ENCODE measurements at places on chromosomes 16 and 17. TPM values are rescaled to one million over a fixed set of nuclear protein-coding genes. Genes with fewer than 3 reads are reported as not detected.

Gene GLTPD2
- not detected for total RNA-seq

Gene RUNDC3A
- total RNA-seq, result 5.8 TPM

- H3K27ac ChIP-seq, result no peak overlapping the region
- no peaks in the 10 kb centered on the region for H3K27me3 ChIP-seq
- H3K36me3 ChIP-seq, result no peaks in the 10 kb centered on the region
- no peak overlapping the region for H3K4me3 ChIP-seq
Observed at GRCh38 chr16:14364386-14365199, 265.5 kb downstream of the PARN start.

DNA sequence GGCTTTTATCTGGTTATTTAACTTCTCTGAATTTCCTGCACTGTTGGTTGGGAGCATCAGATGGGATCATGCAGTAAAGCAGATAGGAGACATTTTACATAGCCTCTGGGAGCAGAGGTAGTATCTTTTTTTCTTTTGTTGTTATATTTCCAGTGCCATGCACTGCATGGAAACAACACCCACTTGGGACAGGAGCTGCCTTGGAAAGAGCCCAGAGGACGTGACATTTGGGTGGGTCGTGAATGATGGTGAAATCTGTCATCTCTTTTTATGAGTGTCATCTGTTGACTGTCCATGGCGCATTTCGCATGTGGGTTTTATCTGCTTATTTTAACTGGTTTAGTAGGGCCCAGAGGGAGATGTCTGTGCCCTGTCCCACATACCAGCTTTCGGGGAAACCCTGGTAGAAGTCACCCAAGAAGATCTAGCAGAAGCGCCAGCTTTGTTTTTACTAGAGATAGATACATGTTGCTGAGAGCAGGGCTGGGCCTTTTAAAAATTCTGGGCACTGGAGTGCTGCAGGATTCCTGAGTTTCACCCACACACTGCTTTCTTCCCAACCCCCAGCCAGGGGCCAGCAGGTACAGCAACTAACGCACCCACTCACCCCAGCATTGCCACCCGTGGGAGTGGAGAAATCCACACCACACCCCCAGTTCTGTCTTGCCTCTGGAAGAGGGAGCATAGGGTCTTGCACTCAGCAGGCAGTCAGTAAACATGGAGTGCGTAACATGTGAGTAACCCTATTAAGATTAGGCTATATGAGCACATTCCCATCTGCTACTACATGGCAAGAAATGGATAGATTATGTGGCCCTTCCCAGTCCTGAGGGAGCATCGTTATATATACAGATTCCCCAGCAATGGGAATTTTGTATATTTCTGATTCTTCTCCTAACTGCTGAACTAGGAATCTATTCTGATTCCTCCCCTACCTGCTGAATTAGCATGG is 8.4 kb upstream of the TERF2 start:
- peaks cover 12% of the 10 kb centered on the region for H3K4me1 ChIP-seq
- H3K27ac ChIP-seq, result peak overlapping the region; percentile 48
- no peak for DNase-seq
- no peaks in the 10 kb centered on the region for H3K27me3 ChIP-seq
- no peaks in the 10 kb centered on the region for H3K36me3 ChIP-seq

DNA sequence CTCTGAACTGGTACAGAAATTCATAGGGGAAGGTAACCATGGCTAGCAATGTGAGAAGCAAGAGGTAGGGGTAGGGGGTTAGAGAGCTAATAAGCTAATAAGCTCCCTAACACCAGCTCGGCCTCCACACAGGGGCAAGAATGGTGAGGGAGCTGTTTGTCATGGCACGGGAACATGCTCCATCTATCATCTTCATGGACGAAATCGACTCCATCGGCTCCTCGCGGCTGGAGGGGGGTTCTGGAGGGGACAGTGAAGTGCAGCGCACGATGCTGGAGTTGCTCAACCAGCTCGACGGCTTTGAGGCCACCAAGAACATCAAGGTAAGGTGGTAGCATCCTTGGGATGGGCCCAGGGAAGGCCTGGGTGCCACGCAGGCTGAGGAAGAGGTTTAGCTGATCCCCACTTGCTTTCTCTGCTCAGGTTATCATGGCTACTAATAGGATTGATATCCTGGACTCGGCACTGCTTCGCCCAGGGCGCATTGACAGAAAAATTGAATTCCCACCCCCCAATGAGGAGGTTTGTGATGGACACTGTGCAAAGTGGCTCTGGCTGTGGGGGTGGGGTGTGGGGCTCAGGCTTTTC is 3.5 kb upstream of the FTSJ3 start:
- H3K4me3 ChIP-seq, result no peak overlapping the region
- no peaks in the 10 kb centered on the region for H3K27me3 ChIP-seq
- H3K27ac ChIP-seq, result no peak overlapping the region
- H3K36me3 ChIP-seq, result peaks cover 35% of the 10 kb centered on the region
- peaks cover 5% of the 10 kb centered on the region for H3K4me1 ChIP-seq

- H3K27ac ChIP-seq, result no peak overlapping the region
- no peaks in the 10 kb centered on the region for H3K4me1 ChIP-seq
- H3K4me3 ChIP-seq, result no peak overlapping the region
- H3K27me3 ChIP-seq, result no peaks in the 10 kb centered on the region
- H3K36me3 ChIP-seq, result no peaks in the 10 kb centered on the region
- no peak for DNase-seq
Observed at GRCh38 chr17:14619821-14620220, 318.9 kb downstream of the HS3ST3B1 start.

DNA sequence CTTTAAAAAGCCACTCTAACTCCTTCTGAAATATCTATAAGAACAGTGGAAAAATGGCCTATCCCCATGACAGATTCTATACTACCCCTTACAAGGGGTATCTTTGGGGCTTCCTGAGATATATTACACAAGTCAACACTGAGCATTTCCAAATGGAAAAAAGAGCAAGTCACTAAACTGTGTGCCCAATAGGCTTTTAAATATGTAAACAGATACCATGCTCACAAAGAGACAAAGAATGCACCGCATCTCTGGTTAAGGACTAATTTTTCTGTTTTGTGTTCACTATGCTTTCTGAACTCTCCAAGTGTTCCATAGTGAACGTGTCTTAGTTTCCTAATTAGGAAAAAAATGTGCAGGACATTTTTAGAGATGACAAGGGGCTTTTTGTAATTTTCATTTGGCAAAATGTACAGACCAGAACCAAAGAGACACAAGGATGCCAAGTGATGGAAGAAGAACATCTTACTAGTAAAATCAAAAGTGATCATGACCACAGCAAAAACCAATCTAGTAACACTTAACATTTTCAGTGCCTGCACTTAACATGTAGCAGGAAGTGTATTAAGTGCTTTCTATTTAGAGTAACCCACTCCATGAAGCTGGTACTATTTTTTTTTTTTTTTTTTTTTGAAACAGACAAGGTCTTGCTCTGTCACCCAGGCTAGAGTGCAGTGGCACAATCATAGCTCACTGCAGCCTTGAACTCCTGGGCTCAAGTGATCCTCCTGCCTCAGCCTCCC is 21.5 kb downstream of the MYH11 start:
- H3K27me3 ChIP-seq, result peaks cover 77% of the 10 kb centered on the region
- no peak overlapping the region for H3K4me3 ChIP-seq
- H3K27ac ChIP-seq, result no peak overlapping the region
- no peaks in the 10 kb centered on the region for H3K36me3 ChIP-seq
- DNase-seq, result no peak
- H3K4me1 ChIP-seq, result peaks cover 7% of the 10 kb centered on the region

DNA sequence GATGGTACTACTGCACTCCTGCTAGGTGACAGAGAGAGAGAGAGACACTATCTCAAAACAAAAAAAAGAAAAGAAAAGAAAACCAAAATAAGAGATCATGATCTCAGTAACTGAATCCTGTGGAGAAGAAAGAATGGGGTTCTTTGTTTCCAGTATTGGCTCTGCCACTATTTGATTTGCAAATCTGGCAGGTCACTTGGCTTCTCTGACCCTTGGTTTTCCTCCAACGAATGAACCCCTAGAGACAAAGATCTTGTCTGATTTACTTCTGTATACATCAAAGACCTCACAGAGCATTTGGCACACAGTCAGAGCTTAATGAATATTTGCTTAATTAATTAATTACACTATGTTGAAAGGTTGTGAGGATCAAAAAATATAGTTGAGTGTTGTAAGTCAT is 47.9 kb upstream of the NLK start:
- no peaks in the 10 kb centered on the region for H3K27me3 ChIP-seq
- no peaks in the 10 kb centered on the region for H3K36me3 ChIP-seq
- no peak overlapping the region for H3K27ac ChIP-seq
- DNase-seq, result no peak
- no peak overlapping the region for H3K4me3 ChIP-seq
- H3K4me1 ChIP-seq, result peaks cover 19% of the 10 kb centered on the region

Gene TMED6
- total RNA-seq, result 0.69 TPM

Gene PER1
- 42.3 TPM for total RNA-seq

DNA sequence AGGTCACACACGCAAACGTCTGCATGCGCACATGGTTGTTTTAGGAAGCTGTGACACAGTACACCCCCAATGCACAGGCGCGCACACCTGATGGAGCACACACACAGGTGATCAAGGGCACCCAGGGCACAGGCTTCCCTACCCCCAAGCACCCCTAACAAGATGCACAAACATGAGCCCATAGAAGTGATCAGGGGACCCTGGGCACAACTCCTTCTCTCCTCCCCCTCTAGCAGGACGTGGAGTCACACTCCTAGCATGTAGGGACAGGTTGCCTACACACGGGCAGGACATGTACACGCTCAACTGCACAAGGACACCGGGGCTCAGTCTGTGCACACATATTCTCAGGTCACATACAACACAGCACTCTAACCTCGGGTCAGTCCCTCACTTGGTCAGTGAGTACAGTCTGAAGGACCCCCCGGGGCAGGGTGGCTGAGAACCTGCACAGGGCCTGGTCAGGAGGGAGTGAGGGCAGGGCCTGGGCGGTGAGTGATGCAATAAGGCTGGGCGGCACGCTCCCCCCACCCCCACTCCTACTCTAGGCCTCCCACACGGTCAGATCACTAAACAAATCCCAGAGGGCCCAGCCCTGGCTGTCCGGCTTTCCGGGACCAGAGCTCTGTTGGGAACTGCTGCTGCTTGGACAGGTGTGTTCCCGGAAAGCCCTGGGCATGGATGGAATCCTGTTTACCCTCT is 751 bp upstream of the DOC2B start:
- H3K27me3 ChIP-seq, result peaks cover 58% of the 10 kb centered on the region
- no peak overlapping the region for H3K27ac ChIP-seq
- peak; percentile 20 for DNase-seq
- H3K4me3 ChIP-seq, result peak overlapping the region; percentile 19
